ENCODE measurements at places on chromosomes 3 and 15. TPM values are rescaled to one million over a fixed set of nuclear protein-coding genes. Genes with fewer than 3 reads are reported as not detected.

- DNase-seq: no peak
Measured at GRCh38 chr3:179606534-179607085, 2.0 kb downstream of the NDUFB5 start.

Gene FAM227B
- 5.1 TPM for polyA plus RNA-seq

- no peak for DNase-seq
Measured at GRCh38 chr15:52872036-52872818, 82.1 kb upstream of the ONECUT1 start.

Gene RBM5
- 86.3 TPM for polyA plus RNA-seq

Gene CLK3
- 73.6 TPM for polyA plus RNA-seq

DNA sequence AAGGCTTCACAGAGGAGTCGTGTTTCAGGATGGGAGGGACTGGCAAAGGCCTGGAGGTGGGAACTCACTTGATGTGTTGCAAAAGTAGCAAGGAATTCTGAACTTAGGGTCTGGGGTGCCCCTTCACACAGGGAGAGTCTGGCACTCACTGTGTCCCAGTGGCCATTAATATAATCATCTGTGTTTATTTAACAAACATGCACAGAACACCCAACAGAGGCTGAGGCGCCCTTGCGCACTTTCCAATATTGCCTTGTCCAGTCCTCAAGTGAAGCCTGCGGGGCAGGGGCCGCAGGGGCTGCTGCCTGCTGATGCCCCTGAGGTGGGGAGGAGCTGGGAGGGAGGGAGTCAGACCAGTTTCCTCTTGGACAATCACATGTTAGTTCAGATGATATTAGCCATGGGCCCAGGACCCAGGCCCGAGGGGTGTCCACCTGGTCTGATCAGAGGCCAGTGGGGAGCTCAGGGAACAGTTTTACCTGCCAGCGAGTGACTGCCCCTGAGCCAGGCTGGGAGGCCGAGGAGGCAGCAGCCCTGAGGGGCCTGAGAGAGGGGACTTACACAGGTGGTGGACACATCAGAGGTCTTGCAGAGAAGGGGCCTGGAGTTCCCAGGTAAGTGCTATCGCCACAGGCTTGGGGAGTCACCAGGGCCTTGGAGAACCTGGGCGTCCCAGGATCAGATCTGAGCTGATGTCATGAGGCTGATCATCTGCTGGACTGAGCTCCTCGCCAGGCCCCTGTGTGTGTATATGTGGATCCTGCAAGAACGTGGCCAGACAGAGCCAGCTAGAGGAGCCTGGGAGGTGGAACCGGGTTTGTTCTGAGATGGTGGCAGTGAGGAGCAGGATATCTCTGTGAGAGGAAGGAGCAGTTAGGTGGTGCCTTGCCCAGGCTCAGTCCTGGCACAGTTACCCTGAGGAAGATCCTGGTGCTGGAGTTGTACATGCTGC is 13.8 kb upstream of the TXNRD3 start:
- no peak for DNase-seq

- DNase-seq: no peak
Measured at GRCh38 chr15:38745126-38745525, 180.5 kb upstream of the RASGRP1 start.

Gene TICRR
- under 0.01 TPM for polyA plus RNA-seq

DNA sequence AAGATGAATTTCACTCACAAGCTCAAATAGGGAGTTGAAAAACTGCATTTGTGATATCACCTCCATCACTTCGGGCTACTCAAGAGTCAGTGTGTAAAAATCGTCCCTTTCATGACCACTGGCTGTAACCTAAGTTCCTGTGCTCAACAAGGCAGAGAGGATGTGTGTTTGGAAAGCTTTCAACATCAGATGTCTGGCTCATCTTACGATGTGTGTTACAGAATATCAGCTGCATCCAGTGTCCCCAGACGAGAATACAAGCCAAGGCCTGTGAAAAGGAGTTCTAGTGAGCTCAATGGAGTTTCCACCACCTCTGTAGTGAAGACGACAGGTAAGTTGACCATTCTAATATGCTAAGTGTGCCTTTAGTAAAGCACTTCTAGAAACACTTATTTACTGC is 65.5 kb upstream of the ADAMTSL3 start:
- no peak for DNase-seq

Gene SOX2
- polyA plus RNA-seq: 0.88 TPM

DNA sequence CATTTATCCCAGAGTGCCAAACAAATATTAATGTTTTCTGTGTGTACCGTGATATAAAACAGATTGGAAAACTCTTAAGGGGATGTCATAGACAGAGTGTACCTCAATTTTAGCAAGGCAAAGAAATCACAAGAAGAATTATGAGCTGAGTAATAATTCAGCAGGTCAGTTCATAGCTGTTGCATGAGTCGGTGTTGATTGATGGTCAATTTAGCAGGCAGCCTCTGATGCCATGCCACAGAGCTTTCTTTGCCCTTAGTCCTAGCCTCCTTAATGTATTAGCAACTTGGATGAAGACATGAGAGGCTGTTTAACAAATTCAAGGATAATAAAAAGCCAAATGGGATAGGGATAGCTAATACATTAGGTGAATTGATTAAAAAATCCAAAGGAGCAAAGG is 6.8 kb downstream of the SLC35A5 start:
- no peak for DNase-seq

Gene ACKR4
- 0.78 TPM for polyA plus RNA-seq

Gene LAMB2
- polyA plus RNA-seq: 423 TPM

Gene SMAD6
- 19.5 TPM for polyA plus RNA-seq

GRCh38 chr3:44890852-44891251 is 16.4 kb downstream of the TGM4 start:
- DNase-seq: no peak

Gene AGTR1
- polyA plus RNA-seq: 4.5 TPM

Gene SST
- 0.23 TPM for polyA plus RNA-seq

GRCh38 chr3:2274526-2274925 is 175.9 kb downstream of the CNTN4 start:
- DNase-seq: no peak

Gene GMPPB
- 8.7 TPM for polyA plus RNA-seq

GRCh38 chr3:20376665-20377217 is 190.7 kb upstream of the SGO1 start:
- DNase-seq: no peak

Gene SLC28A2
- not detected for polyA plus RNA-seq

Gene TMEM108
- 0.67 TPM for polyA plus RNA-seq

Gene SLC15A2
- 2.1 TPM for polyA plus RNA-seq

DNA sequence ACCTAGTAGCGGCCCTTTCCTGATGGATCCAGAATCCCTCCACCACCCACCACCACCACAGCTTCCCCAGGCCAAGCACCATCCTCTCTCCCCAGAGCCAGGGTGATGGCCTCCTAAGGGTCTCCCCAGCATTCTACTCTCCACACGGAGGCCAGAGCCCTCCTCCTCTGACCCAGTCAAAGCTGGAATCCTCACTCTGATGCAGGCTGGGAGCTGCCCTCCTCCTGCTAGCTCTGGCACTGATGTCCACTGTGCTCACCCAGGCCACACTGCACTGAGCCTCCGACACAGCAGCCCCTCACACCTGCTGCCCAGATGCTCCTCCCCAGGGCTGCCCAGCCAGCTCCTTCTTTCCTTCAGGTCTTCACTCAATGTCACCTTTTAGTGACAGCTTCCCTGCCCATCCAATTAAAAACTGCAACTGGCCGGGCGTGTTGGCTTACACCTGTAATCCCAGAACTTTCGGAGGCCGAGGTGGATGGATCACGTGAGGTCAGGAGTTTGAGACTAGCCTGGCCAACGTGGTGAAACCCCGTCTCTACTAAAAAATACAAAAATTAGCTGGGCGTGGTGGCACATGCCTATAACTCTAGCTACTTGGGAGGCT is 21.0 kb downstream of the XXYLT1 start:
- DNase-seq: peak; percentile 1

DNA sequence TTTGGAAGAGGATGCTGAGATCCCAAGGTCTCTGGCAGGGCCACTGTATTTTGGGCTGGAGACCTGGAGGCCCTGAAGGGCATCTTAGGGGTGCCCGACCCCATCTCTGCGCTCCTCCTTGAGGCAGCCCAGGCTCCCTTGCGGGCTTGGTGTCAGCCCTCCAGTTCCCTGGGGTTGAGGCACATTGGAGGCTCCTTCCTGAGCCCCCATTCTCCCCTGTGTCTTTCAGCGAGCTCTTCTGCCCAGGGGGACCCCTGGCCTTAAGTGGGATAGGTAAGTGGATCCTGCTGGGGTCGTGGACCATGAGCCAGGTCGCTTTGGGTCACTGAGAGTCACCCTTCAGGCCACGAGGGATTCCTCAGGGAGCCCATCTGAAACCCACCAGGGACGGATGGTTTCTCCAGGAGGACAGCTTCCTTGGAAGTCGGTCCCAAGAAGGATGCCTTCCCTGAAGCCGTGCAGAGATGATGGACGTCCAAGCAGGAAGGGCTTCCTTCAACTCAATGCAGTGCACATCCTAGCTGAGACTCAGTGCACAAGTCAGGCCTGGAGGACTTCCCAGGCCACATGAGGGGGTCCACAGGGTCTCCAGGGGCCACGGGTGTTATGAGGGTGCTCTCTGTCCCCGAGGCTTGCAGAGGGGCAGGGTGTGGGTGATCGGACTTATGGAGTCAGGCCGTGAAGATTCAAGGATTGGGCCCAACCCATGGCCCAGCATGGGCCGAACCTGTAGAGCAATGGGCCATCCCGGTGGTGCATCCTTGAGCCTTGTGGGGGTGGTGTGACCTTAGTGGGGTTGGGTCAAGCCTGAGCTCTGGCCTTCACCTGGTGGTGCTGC is 224.3 kb downstream of the SNRPN start:
- peak; percentile 4 for DNase-seq

- no peak for DNase-seq
Measured at GRCh38 chr15:26807517-26808427, 34.9 kb upstream of the GABRB3 start.

GRCh38 chr3:32202496-32202895 is 36.0 kb upstream of the CMTM8 start:
- no peak for DNase-seq

DNA sequence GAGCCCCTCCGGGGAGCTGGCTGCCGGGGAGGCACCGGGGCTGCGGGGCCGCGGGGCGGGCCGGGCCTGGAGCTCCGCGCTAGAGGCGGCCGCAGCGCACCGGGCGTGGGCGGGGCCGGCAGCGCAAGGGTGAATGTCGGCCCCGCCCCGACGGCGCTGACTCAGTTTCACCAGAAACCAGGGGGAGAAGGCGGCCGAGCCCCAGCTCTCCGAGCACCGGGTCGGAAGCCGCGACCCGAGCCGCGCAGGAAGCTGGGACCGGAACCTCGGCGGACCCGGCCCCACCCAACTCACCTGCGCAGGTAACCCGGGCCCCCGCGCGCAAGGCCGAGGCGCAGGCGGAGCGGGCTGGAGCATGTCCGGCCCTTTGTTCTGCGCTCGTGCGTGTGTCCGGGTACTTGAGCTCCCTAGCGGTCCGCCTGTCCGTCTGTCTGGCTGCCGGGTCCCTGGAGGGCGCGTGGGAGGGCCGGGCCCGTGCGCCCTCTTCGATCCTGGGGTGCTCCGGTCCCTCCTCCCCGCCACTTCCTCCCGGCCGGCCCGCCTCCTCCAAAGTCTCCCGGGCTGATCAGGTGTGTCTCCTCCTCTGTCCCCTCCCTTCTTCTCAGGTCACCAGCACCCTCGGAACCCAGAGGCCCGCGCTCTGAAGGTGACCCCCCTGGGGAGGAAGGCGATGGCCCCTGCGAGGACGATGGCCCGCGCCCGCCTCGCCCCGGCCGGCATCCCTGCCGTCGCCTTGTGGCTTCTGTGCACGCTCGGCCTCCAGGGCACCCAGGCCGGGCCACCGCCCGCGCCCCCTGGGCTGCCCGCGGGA is at the start of gene SPINT1:
TSS of gene SPINT1 (plus strand) at position 164 of the 811 bp plus-strand sequence. CDS start at position 671, 507 bp downstream.
- no peak for DNase-seq

- DNase-seq: peak; percentile 71
Measured at GRCh38 chr15:75843678-75844581, 683 bp downstream of the UBE2Q2 start.

All from heart right ventricle (tissue), 16 donors.